ENCODE measurements at places on chromosomes 16 and 17.

- peak; percentile 45 for DNase-seq
Measured at GRCh38 chr17:50201276-50201854, at the start of gene COL1A1. COL1A1 (minus strand) TSS chr17:50201631; CDS start chr17:50201513, 118 bp downstream.

GRCh38 chr17:60332574-60332973, 59.4 kb downstream of the USP32 start:
- no peak for DNase-seq

- DNase-seq = no peak
Measured at GRCh38 chr16:26952411-26952810, 114.3 kb upstream of the C16orf82 start.

GRCh38 chr16:3274490-3274889, 8.8 kb upstream of the ZNF263 start:
- DNase-seq = no peak

DNA sequence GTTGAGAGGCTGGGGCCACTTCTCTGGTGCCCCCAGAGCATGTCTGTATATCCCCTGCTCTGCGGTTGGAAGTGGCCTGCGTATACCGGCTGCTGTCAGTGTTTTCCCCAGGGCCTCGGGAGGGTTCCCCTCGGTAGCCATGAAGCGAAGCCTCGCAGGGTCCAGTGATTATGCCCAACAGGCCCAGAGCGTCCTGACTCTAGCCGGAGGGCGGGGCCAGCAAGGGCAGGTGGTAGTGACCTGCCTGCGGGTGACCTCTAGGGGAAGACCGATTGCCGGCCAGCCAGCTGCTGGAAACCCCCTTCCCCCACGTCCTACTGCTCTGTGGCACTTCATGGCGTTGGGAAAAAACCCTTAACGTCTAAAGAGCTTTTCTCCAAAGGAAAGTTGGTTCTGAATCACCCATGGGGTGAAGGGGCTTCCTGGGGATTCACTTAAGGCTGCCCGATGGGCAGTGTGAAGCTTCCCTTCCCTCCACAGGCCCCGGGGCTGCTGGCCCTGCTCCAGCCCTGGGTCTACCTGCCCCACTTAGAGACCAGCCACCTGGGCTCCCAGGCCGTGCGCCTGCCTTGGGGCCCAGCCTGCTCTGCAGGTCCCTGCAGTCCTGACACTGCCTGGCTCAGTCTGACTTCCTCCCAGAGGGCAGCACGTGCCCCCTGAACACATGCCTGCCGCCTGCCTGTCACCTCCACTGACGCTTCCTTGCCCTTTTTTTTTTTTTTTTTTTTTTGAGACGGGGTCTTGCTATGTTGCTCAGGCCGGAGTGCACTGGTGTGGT, 72.8 kb downstream of the SOCS1 start:
- DNase-seq = peak; percentile 51

DNA sequence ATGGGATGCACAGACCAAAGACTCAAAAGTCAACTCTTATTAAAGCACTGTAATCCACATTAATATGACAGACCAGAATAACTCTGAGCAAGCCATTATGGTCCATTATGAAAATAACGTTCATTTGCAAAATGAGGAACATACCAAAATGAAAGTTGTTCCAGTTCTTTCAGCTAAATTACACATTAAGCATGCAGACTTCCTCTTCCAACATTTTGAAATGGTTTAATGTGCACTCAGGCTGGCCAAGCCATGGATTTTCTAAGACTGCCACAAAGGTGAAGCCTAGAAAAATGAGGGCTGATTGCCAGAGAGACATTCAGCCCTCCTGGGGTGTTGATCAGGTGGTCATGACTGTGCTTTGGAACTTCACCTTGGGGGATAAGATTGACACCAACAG, 56.7 kb upstream of the NOG start:
- DNase-seq = no peak

- DNase-seq = no peak
Measured at GRCh38 chr17:17384291-17384615, 81.1 kb downstream of the NT5M start.

DNA sequence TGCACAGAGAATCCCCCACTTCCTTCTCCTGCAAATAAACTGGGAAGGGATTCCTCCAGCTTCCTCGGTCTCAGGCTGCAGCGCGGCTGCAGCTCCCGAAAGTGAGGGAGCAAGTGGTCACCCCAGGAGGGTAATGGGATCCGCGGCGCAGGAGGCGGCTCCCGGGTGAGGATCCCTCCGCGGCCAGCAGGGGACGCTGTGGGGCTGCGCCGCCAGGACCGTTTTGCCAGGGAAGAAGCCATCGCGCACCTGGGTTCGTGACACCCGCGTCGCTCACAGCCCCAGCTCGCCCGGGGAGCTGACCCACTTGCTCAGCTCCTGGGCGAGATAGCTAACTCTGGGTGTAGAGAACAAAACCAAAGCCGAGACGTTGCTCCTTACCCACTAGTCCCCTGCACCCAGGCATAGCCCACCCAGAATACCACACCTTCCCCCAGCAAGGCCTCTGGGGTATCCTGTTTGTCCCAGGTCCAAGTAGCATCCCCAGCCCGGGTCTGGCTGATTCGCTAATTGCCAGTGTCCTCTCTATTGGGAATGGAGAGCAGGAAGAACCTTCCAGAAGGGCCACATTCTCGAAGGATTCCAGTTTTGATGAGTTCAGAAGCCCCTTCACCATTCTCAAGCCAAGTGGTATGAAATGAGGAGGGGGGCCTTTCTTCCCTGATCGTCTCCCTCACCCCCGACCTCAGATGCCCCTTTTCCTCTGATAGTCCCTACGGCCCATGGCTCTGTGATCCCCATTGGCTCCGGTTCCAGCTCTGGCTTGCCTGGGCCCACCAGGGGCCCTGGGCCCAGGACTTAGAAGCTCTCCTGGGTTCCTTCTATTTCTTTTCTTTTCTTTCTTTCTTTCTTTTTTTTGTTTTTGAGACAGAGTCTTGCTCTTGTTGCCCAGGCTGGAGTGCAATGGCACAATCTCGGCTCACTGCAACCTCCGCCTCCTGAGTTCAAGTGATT, 14.1 kb downstream of the CYGB start:
- peak; percentile 89 for DNase-seq

DNA sequence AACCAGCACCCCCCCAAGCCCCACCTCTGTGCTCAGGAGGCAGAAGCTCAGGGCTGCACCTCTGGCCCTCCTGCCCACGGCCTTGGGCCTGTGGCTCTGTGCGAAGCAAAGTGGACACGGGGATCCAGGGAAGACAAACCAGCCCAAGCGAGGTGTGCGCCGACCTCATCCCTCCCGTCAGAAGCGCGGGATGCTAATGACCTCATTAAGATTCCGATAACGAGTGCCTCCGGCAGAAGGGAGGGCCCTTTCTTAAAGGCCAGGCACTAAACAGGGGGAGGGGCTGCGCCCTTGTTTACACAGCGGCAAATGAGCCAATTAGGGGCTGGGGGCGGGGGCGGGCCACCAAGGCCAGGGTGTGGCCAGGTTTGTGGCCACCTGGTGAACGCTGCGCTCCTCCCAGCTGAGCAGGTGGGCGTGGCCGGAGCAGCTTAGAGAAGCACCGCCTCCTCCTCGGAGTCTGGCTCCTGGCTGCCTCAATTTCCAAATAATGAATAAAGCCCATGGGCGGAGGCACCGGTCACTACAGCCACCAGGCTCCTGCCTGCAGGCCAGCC, 3.2 kb downstream of the CBX4 start:
- DNase-seq = peak; percentile 52

DNA sequence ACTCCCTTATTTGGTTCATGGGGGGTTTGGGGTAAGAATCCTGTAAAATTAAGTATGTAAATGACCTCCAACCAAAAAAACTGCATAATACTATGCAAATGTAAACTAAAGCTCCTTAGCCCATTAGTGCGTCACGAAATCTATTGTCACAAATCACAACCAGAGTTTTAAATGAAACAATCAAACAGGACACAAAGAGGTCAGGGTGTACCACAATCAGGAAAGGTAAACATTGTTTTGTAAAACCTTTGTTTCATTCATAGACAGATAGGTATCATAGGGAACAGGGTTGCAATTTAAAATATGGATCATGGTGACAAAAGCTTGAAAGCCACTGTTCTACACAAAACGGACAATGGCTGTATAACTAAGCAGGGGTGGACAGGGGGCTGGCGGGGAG, 61.0 kb downstream of the ARHGAP17 start:
- no peak for DNase-seq

DNA sequence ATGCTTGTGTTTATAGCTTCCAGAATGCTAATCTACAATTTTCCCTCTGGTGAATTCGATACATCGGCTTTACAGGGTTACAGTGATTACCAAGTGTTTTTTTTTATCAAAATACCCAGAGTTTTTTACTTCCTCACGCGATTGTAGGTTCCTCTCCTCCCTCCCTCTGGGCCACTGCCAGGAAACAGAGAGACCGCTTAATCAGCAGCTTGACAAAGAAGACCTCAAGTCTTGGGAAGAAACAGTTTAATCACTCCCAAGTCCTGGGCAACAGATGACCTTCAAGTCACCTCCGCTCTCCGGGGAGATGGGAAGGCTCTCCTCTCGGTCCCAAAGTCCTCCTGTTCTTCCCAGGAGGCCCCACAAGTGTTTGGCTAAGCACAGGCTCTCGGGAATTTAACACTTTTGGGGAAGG, 23.5 kb downstream of the SMTNL2 start:
- no peak for DNase-seq

GRCh38 chr16:20072146-20072873, 1.4 kb downstream of the GPR139 start:
- no peak for DNase-seq

- no peak for DNase-seq
Measured at GRCh38 chr16:22668318-22668717, 145.6 kb upstream of the HS3ST2 start.

DNA sequence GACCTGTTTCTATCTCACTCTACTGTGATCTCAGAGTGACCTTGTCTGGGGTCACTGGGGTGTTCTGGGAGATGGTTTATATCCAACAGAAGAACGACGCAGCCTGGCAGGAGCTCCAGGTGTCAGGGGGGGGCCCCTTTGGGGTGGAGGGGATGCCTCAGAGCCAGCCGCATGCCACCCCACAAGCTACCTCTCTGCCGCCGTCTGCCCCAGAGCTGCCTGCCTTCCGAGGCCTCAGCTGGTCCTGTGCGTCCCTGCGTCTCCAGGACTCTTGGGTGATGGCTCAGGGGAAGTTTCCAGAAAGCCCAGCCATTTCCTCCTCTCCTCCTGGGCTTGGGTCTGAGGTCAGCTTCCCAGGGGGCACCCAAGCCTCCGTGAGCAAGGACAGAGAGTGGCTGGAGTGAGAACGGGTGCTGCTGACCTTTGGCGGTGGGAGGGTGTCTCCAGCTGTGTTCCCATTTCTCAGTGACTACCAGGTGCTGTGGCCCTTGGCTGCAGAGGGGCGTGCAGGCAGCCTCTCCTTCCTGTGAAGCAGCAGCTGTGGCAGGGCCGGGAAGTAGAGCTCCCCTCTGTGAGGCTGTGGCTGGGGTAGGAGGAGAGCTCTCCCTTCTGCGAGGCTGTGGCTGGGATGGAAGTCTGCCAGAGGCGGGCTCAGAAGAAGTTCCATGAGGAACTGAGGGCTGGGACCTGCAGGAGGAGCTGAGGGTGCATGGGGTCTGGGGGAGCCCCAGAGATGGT, 19.8 kb downstream of the JPH3 start:
- DNase-seq = no peak

- DNase-seq = no peak
Measured at GRCh38 chr17:34081269-34081668, 173.8 kb upstream of the CCL2 start.

GRCh38 chr17:13563866-13564265, 37.9 kb downstream of the HS3ST3A1 start:
- DNase-seq = no peak

DNA sequence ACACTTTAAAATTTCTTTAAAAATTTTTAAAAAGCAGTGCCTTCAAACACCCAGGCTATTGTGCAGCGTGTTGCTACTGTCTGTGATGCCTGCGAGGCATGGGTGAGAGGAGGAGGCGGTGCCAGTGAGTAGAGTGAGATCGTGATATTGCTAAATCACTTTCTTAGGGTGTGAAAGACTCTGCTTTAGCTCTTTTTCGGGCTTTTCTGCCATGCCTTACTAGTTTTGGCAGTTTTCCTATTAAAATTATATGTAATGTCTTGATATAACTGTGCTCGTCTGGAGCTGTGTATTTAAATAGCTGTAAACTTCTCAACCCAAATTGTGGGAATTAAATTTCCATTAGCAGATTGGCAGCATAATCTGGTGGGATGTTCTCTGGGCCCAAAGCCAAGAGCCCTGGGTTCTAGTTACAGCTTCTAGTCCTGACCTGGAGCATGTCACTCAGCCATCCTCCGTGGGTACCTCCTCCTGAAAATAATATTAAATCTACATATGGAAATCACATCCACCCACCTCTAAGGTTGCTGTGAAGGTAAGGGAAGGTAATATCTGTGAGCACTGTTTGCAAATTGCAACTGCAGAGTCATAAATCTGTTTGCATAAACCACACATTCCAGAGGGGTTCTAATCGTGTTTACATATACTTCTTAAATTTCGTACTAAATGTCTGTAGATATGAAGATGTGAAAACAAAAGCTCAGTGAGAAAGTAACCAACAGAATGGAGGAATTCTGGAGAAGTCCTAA, 264.3 kb upstream of the CACNG5 start:
- no peak for DNase-seq

GRCh38 chr17:65593855-65594845, 32.7 kb upstream of the AXIN2 start:
- peak; percentile 30 for DNase-seq

GRCh38 chr16:74480150-74481029, 59.1 kb upstream of the CLEC18B start:
- DNase-seq = peak; percentile 13

DNA sequence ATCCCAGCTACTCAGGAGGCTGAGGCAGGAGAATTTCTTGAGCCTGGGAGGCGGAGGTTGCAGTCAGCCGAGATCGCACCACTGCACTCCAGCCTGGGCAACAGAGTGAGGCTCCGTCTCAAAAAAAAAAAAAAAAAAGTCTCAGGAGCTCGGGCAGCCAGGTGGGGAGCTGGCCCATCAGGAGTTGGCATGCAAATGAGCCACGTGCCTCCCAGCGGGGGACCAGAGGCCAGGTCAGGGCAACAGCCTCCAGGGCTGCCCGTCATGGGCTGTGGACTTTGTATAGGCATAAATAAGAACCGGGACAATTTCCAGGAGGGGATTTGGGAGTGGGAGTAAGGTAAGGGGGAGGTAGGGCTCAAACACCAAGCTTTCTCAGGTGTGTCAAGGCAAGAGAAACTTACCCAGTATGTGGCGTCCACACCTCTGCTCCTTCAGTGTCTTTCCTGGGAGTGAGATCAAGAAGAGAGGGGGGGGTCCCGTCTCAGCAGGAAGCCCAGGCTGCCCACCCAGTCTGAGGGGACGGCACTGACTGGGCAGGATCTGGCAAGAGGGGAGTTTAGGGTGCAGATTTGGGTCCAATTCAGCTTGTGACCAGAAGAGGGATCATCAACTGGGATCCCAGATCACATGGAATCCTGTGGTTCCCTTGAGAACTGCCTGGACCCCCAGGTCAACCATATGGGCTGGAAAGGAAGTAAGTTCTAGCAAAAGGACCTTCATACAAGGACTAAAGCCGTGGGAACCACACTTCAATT, 22.3 kb upstream of the G6PC1 start:
- DNase-seq = peak; percentile 55

- DNase-seq = no peak
Measured at GRCh38 chr17:40279402-40279801, 8.3 kb upstream of the CDC6 start.

- DNase-seq = no peak
Measured at GRCh38 chr17:79786930-79787643, 9.1 kb downstream of the CBX2 start.
